Activated CD8-positive, alpha-beta memory T cell treated with anti-CD3 and anti-CD28 coated beads, Interleukin-2, amount 10 ng/mL, durations not matched to agents 7 days and 5 days (primary cell): ENCODE measurements at places on chromosomes 3 and 15. TPM values are rescaled to one million over a fixed set of nuclear protein-coding genes. Genes with fewer than 3 reads are reported as not detected.

- no peak for DNase-seq
Observed at GRCh38 chr3:143307613-143308183, 188.1 kb downstream of the CHST2 start.

Gene GPR149
- not detected for total RNA-seq

DNA sequence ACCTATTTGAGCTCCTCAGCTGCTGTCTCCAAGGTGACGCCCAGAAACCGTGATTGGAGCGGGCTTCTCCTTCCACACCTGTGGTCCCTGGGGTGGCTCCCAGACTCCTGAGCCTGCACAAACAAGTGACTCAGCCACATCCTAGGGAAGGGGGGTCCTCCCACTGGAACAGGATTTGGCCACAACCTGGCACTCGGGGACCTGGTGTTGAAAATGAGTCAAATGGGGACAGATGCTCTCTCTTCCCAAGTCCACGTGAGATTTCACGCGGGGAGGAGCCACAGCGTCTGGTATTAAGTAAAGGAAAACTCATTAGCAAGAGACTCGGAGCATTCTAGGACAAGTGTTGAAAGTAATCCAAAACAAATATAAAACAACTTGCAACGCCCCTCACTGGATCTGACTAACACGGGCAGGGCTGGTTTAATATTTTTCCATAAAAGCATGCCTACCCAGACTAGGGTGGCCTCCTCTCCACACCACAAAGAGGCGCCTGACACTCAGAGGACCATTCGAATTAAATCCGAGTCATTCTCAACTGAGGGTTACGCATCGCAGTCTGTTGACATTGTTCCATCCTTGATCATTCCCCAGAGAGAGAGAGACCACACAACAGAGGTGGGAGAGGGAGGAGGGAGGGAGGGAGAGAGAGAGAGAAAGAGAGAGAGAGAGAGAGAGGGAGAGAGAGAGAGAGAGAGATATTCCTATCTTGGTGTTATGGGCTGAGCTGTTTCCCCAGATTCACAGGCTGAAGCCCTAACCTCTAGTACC is 74.4 kb downstream of the MGLL start:
- no peak for DNase-seq

- DNase-seq = no peak
Observed at GRCh38 chr3:3600665-3601340, 198.4 kb upstream of the LRRN1 start.

Gene SLC9C1
- total RNA-seq = 0.28 TPM

- DNase-seq = no peak
Observed at GRCh38 chr3:177680472-177680821, 483.2 kb upstream of the TBL1XR1 start.
